ENCODE measurements at places on chromosomes 4 and X. TPM values are rescaled to one million over a fixed set of nuclear protein-coding genes. Genes with fewer than 3 reads are reported as not detected.

The PCYT1B gene
- 0.51 TPM for total RNA-seq

The MSX1 gene
- 0.16 TPM for total RNA-seq

The FAAH2 gene
- 0.38 TPM for total RNA-seq

The ADRA2C gene
- total RNA-seq, result not detected

The ELF4 gene
- total RNA-seq, result 29.0 TPM

The UGT2B10 gene
- total RNA-seq, result not detected

The BANK1 gene
- 0.49 TPM for total RNA-seq

The LGI2 gene
- total RNA-seq, result under 0.01 TPM

The TLL1 gene
- total RNA-seq, result 10.9 TPM

The SPRY1 gene
- 35.6 TPM for total RNA-seq

The SPANXC gene
- not detected for total RNA-seq

The DCAF8L2 gene
- not detected for total RNA-seq

The PABPC4L gene
- total RNA-seq, result 0.81 TPM

The ARHGAP36 gene
- not detected for total RNA-seq

The MAGEA9B gene
- not detected for total RNA-seq

The TENM3 gene
- total RNA-seq, result 56.1 TPM

The RENBP gene
- 0.98 TPM for total RNA-seq

The DOK7 gene
- 8.6 TPM for total RNA-seq

The RPA4 gene
- total RNA-seq, result 0.13 TPM

The CSAG1 gene
- not detected for total RNA-seq

The MAGEB1 gene
- total RNA-seq, result not detected

The MAGEC1 gene
- total RNA-seq, result not detected

The PRSS12 gene
- 0.65 TPM for total RNA-seq

The SH2D1A gene
- not detected for total RNA-seq

The PHKA1 gene
- total RNA-seq, result 4.9 TPM

The PNMA6A gene
- 2.6 TPM for total RNA-seq

The EPGN gene
- total RNA-seq, result not detected

The HSFX4 gene
- total RNA-seq, result not detected

The F8A2 gene
- not detected for total RNA-seq

The SCOC gene
- 23.1 TPM for total RNA-seq

The FAM9C gene
- total RNA-seq, result not detected

The SH3BP2 gene
- total RNA-seq, result 43.3 TPM

All from mesangial cell (primary cell).